SJSA1 (cell line): ENCODE measurements at places on chromosomes 12 and 14.

- no peak for DNase-seq
These were observed 2.3 kb downstream of the TMEM63C start for GRCh38 chr14:77183896-77184295.

- no peak for DNase-seq
These were observed 8.7 kb upstream of the SMCO2 start for GRCh38 chr12:27437839-27438238.

- DNase-seq, result no peak
These were observed 268.5 kb downstream of the PAWR start for GRCh38 chr12:79422060-79422812.

DNA sequence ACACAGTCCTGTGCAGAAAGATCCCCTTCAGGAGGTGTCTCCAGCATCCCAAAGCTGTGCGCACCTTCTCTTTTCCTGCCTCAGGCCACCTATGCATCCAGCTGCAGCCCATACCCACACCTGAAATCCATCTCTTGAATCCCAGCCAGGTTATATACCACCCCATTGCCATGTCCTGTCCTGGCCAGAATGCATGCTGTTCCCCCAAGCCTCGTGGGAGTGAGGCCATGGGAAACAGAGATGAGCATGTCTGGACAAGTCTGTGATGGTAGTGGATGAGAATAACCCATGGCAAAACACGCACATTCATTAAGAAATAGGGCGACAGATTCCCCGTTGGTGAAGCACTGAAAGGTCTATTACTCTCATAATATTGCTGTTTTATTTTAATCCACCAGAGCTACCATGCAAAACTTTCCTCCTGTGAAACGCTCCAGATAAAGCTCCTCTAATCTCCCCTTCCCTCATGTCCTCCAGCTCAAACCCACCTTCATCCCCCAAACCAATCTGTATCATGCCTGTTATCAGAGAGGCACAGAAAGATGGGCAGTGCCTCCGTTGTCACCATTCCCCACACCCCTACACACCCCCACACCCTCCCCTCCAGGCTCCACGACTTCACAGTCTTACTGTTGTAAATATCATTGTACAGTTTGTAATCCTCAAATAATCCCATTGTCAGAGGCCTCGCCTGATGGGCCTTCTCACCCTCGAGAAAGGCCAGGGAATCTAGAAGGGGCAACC lies 97.5 kb upstream of the FKBP4 start:
- DNase-seq, result no peak

DNA sequence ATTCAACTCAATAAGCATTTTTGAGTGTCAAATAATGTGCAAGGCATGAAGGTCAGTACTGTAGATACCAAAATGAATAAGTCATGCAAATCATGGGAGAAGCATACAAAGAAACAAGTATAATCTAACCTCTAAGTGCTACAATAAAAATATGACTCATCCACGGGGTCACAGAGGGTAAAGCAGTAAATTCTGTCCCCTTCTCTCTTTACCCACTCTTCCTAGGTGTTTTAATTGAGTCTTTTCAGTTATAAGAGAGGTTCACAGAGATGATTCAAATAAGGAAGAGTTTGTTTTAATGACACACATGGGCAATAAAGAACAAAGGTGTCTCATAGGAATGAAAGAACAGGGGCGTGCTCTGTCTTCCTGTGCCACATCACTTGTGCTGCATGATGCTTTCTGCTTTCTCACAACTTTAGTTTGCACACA lies 71.5 kb upstream of the DAAM1 start:
- peak; percentile 44 for DNase-seq

DNA sequence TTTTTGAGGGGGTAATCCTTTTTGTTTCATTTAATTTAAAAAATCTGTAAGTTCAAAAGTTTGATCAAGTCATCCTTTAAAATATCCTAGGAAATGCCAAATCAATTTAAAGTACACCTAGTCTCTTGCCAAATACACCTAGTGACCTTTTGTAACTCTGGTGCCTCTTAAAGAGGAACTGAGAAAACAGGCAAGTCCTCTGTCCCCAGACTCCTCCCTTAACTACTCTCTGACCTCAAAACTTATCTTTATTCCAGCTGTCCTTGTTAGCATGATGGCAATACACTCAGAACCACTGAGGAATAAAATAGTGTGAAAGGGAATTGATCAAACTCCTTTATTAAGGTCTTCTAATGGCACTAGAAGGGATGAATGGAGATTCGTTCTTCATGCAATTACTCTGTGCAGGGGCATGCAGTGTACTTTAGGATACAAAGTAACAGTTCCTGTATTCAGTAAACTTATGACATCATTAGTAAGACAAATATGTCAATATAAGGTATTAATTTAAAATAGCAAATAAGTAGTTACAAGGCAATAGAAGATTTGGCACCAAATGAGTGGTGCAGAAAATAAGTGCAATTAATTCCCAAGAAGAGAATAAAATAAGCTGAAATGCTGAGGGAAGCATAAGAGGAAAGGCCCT lies 3.3 kb downstream of the FAR2 start:
- DNase-seq, result no peak

DNA sequence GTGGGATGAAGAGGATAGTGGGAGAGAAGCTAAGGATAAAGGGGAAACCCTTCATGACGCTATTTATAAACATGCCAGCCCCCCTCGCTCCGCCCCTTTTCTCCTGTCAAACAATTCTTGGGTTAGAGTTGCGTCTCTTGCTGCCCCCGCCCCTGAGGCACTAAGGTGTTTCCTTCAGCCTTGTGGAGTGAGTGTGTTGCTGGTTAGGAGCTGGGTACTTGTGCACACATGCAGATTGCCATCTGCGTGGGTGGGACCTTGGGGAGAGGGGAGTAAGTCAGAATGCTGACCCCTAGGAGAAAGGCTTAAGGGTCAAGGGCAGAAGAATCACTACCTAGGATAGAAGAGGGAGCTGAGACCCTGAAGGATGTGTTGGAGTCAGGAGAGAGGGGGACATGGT lies 5.4 kb downstream of the FOXJ2 start:
- DNase-seq, result no peak

GRCh38 chr12:127272864-127273263 lies 994.1 kb upstream of the TMEM132C start:
- peak; percentile 40 for DNase-seq

- DNase-seq, result no peak
These were observed 155.0 kb upstream of the RTL1 start for GRCh38 chr14:101058571-101058970.

GRCh38 chr12:131375972-131376345 lies 334.9 kb upstream of the SFSWAP start:
- no peak for DNase-seq

DNA sequence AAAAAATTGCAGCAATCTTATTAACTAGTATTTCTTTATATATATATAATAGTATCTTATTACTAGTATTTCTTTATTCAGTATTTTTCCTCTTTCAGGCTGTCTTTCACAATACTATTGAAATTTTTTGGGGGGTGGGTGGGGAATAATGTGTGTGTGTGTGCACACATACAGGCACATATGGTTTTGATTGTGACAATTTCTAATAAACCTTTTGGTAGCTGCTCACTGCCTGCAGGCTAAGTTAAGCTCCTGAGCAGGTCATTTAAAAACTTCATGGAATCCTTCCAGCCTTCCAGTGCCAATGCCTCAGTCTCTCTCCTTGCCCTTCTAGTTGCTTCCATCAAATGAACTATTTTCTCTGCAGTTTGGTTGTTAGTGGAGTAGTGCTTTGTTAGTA lies 490.1 kb downstream of the PCNX1 start:
- no peak for DNase-seq

GRCh38 chr12:53173085-53173715 lies 7.3 kb upstream of the ZNF740 start:
- DNase-seq, result no peak

DNA sequence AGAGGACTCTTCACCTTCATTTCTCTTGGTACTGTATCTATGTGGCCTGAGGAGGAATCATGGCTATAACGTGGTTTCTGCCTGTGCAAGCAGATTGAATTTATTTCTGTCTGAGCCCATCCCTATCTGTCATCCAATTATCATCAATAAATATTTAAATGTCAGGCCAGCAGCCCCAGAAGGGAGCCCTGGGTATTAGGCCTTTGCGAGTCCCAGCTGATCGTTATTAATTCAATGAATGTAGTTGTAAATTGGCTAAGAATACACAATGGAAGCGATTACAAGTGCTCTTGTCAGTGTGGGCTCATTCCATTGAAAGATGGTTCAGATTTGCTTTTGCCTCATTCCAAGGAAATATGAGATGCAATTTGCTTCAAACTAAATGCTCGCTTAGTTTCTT lies 142.0 kb downstream of the KTN1 start:
- DNase-seq, result no peak

DNA sequence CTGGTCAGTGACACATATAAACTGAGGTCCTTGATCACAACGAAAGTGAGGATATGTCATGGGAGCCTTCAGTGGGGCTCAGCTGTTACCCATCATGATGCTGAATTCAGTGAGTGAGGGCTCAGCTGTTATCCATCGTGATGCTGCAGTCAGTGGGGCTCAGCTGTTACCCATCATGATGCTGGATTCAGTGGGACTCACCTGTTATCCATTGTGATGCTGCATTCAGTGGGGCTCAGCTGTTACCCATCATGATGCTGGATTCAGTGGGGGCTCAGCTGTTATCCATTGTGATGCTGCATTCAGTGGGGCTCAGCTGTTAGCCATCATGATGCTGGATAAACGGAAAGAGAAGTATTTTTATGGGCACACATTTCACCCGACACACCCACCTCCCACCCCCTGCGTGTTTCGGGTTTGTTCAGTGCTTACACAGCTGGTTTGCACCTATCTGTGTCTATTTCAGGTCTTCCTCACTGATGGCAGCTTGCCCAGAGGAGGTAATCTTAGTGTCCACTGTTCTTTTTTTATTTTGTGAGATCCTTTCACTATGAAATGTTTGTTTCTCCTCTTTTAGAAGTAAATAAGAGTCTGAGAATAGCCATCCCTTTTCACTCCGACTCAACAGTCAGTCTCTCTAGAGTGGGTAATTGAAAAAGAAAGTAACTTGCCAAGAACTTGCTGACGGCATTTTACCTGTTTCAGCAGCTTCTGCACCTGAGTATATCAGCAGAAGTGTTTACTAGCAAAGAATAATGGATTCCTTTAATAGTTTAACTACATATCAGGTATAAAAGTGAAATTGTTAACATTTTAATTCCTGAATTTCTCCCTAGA lies 183.0 kb downstream of the ERC1 start:
- no peak for DNase-seq

DNA sequence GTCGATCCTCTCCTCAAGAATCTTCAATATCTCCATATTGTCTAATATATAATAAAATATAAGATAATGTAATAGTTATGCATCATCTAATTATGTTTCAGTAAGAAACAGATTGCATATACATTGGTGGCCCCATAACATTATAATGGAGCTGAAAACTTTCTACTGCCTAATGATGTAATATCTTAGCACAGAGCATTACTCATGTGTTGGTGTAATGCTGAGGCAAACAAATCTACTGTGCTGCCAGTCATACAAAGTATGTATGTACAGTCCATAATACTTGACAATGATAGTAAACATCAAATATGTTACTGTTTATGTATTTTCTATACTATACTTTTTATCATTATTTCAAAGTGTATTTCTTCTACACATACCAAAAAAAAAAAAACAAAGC lies 128.7 kb downstream of the CPNE8 start:
- DNase-seq, result no peak

- DNase-seq, result no peak
These were observed 21.0 kb upstream of the ABCC9 start for GRCh38 chr12:21962236-21962635.

GRCh38 chr12:25788707-25789442 lies 169.6 kb upstream of the RASSF8 start:
- DNase-seq, result no peak

DNA sequence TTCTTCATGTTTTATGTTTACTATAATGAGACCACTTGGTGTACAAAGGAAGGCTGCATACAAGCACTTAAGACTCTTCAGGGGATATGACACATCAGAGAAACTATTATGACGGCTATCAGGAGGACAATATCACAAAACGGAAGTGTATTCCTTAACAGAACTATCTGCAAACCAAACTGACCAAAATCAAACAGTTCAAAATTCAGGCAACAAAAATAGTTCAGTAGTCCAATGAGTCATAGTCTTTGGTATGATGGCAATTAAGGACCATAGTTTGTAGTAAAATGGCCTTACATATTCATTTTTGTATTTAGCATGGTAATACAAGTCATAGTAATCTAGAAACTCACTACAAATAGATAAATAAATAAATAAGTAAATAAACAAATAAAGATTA lies 1638.7 kb upstream of the SEL1L start:
- no peak for DNase-seq

GRCh38 chr12:2413999-2414792 lies 361.4 kb downstream of the CACNA1C start:
- no peak for DNase-seq

DNA sequence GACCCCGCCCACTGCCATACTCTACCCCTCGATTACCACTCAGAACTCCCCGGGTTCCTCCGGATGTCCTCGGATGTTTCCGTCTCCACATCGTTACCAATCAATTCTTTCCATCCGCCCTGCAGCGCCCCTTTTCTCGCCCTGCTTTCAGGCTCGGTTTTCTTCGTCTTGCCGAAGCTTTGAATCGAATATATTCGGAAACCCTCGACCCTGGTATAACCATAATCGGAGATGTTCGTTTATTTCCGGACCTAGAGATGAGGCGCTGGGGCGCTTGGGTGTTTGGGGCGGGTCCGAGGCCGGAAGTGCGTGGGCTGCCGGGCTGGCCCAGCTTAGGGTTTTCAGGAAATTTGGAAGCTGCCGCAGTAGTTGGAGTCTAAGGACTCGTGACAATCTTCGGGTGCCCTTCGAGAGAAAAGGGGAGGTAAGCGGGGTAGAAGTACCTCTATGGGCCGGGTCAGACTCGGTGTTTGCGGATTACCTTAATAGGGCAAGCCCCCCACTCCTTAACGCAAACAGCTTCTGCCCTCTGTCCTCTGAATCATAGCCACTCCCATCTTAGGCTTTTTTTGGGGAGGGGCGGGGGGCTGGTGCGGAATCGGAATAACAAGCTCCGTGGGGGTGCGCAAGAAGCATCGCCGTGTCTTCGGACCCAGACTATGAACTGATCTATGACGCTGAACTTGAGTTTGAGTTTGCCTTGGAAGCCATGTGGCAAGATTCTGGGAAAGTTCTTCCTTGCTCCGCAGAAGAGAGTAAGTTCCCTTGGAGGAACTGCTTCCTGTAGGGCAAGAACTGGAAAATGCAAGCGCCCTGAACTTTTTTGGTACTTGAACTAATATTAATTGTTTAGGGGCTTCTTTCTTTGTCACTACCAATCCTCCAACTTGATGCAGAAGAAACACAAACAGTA lies at the start of gene C14orf119:
Gene C14orf119 (plus strand): TSS at position 310 of the 913 bp plus-strand sequence. CDS start 2,154 bp downstream, outside the sequence.
- DNase-seq, result peak; percentile 98

DNA sequence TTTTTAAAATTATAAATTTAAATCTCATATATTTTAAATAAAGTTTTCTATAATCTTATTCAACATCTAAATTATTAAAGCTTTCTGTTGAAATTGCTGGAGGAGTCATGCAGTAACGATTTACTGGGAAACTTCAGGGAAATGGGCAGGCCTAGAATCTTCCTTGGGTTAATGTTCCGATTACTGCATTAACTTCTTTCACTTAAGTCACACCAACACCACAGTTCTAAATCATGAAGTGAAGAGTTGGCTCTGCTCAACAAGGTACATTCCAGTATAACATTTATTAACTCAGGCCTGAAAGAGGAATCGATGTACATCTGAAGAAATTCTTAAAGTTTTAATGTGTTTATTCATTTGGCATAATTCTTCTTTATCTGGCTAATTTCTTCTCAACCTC lies 244.3 kb downstream of the CCER1 start:
- DNase-seq, result no peak

GRCh38 chr12:11719678-11720099 lies 70.2 kb downstream of the ETV6 start:
- DNase-seq, result peak; percentile 94

GRCh38 chr12:29157486-29157946 lies 8.4 kb downstream of the FAR2 start:
- DNase-seq, result no peak

- no peak for DNase-seq
These were observed 737.8 kb downstream of the RERGL start for GRCh38 chr12:17352164-17352563.
